ENCODE measurements at places on chromosomes 12 and 14.

- DNase-seq = no peak
Measured at GRCh38 chr14:64195199-64195598, 99.0 kb downstream of the ESR2 start.

DNA sequence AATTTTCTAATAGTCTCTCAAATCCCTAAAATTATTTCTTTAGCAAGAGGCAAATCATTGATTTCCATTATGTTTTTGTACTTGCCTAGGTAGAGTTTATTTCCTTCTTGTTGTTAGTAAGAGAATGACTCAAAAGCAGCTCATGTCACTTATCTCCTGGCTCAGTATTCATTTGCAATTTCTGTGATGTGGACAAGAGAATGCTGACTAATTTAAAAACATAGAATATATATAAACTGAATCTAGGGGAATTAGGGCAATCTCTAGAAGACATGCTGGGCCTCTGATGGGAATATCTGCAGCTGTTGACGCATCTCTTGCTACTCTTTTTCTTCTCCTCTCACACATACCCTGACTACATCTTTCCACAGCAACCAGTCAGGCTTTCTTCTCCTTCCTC is 130.8 kb upstream of the PRKD1 start:
- no peak for DNase-seq

- no peak for DNase-seq
Measured at GRCh38 chr12:83113945-83114344, 427.2 kb downstream of the TMTC2 start.

GRCh38 chr12:128929057-128929456 is 75.8 kb downstream of the GLT1D1 start:
- DNase-seq = no peak

- no peak for DNase-seq
Measured at GRCh38 chr12:46895726-46896125, 69.9 kb upstream of the SLC38A4 start.

- DNase-seq = no peak
Measured at GRCh38 chr14:70139384-70139783, 49.4 kb downstream of the SLC8A3 start.

GRCh38 chr14:93747102-93747501 is 41.2 kb downstream of the PRIMA1 start:
- no peak for DNase-seq

DNA sequence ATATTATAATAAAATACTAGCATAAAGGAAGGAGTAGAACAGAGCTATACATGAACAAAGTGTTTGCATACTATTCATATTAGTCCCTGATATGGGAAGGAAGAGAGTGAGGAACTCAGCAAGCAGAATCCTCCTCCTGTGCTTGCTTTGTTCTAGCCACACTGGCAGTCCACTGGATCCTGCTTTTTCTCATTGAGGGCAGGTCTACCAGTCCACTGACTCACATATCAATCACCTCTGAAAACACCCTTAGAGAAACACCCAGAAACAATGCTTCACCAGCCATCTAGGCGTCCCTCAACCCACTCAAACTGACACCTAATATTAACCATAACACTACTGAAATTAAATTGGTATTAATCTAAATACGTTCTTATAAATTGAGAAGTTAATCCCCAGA is 1861.7 kb upstream of the SEL1L start:
- DNase-seq = no peak

Measured in astrocyte of the spinal cord (primary cell).